Fibroblast of skin of abdomen (primary cell): ENCODE measurements at places on chromosomes 2 and 18.

DNA sequence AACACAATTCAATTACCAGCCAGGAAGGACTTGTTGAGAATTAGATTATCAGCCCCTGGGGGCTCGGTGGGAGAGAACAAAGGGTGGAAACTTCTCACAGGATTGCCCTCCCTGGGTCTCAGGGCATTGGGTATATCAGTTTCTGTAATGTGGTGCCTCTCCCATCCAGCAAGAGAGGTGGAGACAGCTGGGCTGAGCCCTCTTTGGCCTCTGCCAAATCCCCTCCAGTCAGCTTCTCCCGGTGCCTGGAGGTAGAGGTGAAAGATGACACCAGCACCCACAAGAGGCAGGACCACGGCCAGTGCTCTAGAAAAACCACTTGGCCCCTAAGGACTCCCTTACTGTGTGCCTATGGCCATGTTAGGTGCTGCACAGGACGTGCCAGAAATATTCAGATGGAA lies 179.7 kb downstream of the HAUS1 start:
- no peak for DNase-seq

DNA sequence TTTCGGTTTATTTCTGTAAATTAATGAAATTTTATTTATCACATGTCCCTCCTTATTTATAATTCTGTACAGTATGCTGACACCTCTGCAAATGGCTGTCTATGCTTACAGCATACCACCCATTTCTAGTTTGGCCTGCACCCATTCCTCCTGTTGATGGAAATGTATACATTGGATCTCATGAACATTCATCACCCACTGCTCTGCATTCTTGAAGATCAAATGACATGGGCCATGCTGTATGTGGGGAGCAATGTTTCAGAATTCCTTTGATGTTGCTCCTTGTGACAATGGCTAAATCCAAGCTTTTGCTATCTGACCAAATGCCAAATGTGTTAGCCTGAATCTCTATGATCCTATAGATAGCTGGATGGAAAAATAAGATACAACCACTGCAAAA lies 55.3 kb upstream of the ITGB6 start:
- no peak for DNase-seq

- DNase-seq: peak; percentile 29
These were observed 32.5 kb downstream of the IDH1 start for GRCh38 chr2:208222351-208222750.

DNA sequence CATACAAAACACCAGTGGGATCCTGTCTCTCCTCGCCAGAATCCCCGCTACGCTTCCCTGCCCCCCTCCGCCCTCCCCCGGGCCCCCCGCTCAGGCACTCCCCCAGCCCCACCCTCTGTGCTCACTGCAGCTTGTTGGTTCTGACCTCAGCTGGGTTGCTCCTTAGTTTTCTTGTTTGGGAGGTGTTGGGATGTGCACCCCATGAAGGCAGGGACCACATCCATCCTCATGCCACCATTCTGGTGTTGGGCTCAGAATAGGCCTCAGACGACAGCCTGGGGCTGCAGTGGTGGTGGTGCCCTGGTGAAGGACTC lies 4.6 kb downstream of the SNED1 start:
- DNase-seq: no peak

- DNase-seq: no peak
These were observed 942.6 kb downstream of the SUCLG1 start for GRCh38 chr2:83516503-83516902.

GRCh38 chr2:105732955-105733607 lies 11.6 kb upstream of the NCK2 start:
- DNase-seq: no peak

DNA sequence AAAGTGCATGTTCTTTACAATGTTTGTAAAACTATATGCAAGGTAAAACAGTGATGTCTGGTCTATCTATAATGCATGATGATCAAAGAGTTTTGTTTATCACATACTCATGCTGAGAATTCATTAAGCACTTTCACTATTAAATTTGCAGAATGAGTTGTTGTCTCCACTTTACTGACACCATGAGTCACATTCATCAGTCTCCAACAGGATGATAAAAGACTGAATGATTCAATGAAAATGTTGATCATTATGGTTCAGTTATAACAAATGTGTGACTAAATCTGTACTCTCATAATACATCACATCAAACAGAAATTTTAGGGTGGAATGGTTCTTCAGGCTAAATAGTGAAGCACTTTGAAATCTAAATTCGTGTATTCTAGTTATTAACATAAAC lies 129.0 kb downstream of the ERBB4 start:
- no peak for DNase-seq

DNA sequence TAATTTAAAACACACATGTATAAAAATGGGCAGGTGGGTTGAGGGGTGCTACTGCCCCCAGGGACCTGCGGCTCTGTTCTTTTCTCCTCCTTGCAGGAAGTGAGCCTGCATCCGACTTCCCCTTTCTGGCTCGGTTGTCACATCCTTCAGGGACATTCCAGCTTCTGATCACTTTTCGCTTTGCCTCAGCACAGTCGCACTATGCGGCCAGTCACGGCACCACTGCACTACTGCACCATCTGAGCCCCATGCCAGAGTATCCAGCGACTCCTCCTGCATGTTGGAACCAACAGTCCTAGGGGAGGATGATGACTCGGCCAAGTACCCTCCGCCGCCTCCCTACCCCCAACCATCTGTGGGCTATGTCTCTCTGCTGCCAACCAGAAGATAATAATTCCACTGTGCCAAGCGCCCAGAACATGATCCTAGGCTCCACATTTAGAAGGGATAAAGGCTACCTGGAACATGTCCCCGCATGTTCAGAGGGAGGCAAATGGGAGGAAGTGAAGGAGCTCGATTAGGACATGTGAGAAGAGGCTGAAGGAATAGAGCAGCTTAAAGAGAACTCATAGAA lies 17.6 kb downstream of the CDC42EP3 start:
- DNase-seq: no peak
